ENCODE measurements at places on chromosomes 13 and 19.

DNA sequence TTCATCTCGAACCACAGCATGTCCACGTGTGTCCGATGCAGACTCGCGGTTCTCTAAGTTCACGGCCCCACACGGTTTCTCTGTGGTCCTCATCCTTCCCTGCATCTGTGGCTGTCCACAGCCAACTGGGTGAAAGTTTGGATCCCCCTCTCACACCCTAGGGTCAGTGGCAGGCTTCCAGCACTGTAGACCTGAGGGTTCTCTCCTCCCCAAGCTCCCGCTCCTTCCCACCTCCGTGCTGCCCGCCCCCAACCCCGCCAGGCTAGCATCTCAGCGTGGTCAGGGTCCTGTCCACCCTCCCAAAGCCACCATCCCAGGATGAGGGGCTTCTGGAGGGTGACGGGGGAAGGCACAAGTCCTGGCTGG lies 3.0 kb downstream of the ANGPTL4 start:
- DNase-seq: no peak

GRCh38 chr19:17555929-17556813 lies 722 bp downstream of the COLGALT1 start:
- DNase-seq: peak; percentile 61

DNA sequence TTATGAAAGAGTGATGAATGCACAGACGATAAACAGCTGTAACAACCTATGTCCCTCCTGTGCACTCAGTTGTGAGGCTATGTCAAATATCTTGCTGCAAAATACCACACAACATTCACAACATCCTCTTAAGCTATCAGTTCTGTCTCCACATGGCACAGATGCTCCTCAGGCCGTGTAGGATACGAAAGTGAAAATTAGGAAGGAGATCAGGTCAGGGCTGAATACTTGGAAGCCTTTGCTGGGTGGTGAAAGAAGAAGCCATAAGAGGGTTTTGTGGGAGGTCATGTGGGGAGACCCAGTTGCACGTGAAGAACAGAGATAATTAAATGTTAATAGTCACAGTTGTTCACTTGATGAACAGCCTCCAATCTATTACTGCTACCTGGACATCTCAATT lies 58.9 kb downstream of the RXFP2 start:
- DNase-seq: no peak

- DNase-seq: no peak
Measured at GRCh38 chr19:2271234-2272103, 10.5 kb downstream of the PEAK3 start.

DNA sequence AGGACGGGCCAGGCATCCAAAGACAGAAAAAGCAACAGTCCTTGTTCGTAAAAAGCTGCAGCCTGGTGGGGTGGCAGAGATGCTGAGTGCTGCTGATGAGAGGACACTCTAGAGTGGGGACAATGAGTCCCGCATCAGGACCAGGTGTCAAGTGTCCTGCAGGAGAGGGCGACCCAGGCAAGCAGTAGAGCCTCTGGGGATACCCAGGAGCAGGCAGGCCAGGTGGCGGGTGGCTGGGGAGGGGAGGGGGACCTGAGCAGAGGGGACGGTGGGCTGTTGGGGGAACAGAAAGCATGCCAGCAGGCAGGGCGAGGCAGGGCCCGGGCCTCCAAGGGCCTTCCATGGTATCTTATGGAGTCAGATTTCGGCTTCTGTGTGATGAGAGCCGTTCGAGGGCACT lies 35.8 kb downstream of the GGACT start:
- DNase-seq: no peak

Data from Kasumi-1 (cell line).